Stromal cell of bone marrow (primary cell): ENCODE measurements at places on chromosomes 12 and 14.

DNA sequence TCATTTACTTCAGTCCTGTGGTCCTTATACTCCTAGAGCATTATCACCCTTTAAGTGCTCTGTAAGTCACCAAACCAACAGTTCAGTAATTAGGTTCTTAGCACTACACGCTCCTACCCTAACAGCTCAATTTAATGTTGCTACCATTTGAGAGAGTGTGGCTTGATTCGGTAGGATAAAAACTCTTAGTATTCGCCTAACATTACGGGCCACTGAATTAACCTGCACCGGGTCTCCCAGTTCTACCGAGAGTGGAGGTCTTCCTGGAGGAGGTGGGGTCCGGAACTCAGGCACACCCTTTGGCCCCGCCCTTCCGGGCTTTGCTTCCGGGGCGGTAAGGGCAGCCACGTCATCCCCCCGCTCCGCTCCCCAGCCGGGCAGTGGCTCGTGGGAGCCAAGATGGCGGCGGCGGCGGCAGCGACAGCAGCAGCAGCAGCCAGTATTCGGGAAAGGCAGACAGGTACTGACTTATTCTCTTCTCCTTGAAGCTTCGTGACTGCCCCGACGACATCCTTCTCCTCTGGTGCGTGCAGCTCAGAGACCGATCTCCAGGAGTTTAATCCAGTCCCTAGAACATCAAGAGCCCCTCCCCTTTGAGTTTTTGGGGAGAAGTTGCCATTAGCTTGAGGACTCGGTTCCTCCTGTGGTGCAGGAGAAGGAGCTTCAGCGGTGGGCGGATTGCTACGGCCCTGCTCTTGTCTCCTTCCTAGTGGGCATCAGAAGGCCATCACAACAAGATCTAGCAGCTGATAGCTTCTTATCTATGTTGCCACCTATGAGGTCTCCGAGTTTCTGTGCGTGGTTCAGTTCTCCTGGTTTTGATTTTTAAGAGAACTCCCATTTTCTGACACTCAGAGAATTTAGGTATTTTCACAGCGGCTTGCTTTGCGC, at the start of gene SCFD1:
SCFD1 (plus strand) TSS at position 380 of the 891 bp plus-strand sequence; CDS start at position 400, 20 bp downstream.
- peak; percentile 79 for DNase-seq

GRCh38 chr12:48986720-48987291, 8.7 kb downstream of the WNT1 start:
- no peak for DNase-seq

- DNase-seq: peak; percentile 19
Measured at GRCh38 chr12:97837401-97837800, 374.8 kb downstream of the RMST start.

GRCh38 chr12:59763835-59764234, 168.0 kb downstream of the SLC16A7 start:
- no peak for DNase-seq

DNA sequence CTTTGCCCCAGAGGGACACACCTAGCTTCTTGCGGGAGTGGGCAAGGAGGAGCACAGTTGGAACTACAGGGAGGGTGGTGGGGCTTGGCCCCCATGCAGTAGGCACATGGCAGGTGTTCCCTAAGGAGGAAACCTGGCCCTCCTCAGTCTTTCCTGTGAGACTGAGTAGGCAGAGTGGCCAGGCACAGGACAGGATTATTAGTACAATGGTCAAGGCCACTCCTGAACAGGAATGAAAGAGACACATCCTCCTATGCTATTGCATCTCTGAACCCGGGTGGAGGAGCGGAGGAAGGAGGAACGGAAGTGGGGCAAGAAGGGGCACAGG, 846 bp downstream of the MYO1A start:
- no peak for DNase-seq

- no peak for DNase-seq
Measured at GRCh38 chr12:81167694-81168093, 89.8 kb downstream of the ACSS3 start.

DNA sequence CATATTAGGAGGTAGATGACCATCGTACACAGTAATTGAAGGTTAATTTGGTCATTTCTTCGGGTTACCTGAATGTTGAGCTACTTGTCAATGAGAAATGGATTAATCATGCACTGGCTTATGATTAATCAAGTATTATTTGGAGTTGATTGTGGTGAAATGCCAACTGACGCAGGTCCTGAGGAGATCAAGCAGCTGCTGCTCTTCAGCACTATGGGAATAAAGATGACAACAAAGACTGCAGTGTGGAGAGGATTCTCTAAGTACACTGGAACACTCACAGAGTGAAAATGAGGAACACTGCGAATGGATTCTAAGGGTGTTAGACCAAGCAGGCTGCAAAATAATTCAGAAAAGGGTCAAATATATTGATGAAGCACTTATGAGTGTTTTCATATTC, 202.8 kb upstream of the DIO2 start:
- DNase-seq: no peak

DNA sequence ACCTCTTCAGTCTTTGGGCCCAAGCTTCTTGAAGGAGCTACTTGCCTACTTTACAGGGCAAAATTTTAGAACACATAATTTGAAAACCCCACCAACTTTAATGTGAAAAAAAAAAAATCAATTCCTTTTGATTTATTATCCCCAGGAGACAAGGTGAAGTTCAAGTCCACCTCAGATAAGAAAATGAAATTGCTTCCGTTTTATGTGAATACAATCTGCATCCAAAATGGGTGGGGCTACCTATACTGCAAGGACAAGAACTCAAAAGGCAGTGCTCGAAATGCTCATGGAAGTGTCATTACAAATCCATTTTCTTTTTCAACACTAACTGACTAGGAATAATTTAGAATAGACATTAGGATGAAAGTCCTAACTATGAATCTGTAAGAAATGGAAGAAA, 45.7 kb downstream of the SSPN start:
- DNase-seq: no peak

GRCh38 chr12:120470150-120470784, 719 bp upstream of the SRSF9 start:
- DNase-seq: no peak

GRCh38 chr12:29223426-29223825, 74.3 kb downstream of the FAR2 start:
- no peak for DNase-seq

GRCh38 chr12:42370013-42370412, 44.0 kb downstream of the PPHLN1 start:
- no peak for DNase-seq

GRCh38 chr12:64510667-64511066, 58.7 kb downstream of the TBK1 start:
- DNase-seq: no peak

- DNase-seq: no peak
Measured at GRCh38 chr12:99529966-99530365, 117.6 kb upstream of the GARIN6 start.

GRCh38 chr14:44966601-44967336, 4.8 kb downstream of the TOGARAM1 start:
- DNase-seq: no peak

DNA sequence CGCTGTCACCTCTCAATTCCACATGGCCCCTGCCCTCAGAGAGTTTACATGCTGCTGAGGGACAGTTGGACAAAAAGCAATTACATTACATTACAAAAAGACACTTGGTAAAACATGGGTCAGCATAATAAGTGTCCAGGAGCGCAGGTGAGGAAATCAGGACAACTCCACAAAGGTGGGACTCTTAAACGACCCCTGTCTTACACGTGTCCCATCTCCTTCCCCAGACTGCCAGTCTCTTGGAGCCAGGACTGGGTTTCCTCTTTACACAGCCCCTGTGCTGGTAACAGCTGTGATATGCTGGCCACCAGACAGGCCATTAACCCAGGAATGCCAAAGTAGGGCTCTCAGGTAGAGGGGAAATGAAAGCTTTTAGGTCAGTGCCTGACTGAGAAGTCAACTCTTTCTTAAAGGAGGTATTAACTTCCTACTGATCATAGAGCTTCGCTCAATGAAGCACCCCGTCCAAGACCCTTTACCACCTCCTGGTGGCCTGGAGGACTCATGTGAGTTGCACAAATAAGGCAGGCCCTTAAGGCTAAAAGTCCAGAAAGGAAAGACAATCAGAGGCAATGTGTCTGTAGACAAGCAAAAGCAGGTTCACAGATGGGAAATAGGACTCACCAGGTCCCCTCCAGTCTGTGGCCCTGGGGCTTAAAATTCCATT, 55.5 kb downstream of the ANO2 start:
- DNase-seq: no peak

- DNase-seq: no peak
Measured at GRCh38 chr12:107533218-107533617, 152.4 kb upstream of the PWP1 start.

- no peak for DNase-seq
Measured at GRCh38 chr14:76884853-76885276, 58.7 kb downstream of the LRRC74A start.

DNA sequence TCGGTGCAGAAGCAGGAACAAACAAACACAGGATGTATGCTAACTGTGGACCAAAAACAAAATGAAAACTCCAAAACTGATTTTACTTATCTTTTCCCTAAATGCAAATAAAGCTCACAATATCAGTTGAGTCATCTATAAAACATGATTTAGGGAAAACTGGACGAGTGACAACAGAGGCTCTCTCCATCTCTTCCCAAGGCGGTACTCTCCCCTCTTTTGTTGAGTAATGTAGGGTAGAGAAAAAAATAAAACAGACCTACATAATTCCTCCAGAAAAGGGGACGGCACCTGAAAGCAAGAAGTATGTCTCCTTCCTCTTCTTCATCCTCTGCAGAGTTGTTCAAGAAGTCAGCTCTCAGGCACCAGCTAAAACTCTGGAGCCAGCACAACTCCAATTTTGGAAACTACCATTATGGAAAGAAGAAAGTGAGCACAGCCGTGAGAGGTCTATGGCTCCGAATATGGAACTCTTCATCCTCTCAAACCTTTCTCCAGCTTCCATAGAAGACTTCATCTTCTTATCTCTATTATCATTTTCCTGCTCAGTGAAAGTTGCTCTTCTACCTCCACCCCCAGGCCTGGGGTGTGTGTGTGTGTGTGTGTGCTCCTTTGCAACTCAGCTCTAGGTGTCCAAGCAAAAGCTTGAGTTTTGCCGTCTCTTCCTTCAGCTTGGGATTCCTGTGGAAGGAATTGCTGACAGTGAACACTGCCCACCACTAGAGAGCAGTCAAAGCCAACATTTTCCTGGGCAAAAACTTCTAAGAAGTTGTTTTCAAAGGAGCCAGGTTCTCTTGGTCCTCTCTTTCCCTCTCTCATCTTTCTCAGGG, 155.4 kb downstream of the DIO2 start:
- peak; percentile 44 for DNase-seq

- DNase-seq: peak; percentile 59
Measured at GRCh38 chr14:76784881-76785280, 23.6 kb downstream of the VASH1 start.

DNA sequence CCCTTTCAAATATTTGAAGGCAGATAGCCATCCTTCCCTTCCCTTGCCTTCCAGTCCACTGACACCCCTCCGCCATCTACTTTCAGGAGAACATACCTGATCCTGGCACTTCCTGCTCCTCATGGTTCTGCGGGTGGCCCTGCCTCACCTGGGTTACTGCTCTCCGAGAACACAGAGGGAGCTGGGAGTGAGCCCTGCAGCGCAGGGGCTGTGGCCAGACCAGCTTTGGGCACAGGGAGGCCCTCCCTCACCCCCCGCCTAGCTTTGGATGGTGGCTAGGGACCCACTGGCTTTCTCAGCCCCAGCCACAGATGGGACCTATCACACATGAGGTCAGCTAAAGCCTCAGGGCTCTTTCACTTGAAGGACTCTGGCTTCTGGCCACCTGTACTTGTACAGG, 12.4 kb downstream of the IQSEC3 start:
- no peak for DNase-seq

- DNase-seq: no peak
Measured at GRCh38 chr14:94764573-94764972, 5.3 kb downstream of the GSC start.

DNA sequence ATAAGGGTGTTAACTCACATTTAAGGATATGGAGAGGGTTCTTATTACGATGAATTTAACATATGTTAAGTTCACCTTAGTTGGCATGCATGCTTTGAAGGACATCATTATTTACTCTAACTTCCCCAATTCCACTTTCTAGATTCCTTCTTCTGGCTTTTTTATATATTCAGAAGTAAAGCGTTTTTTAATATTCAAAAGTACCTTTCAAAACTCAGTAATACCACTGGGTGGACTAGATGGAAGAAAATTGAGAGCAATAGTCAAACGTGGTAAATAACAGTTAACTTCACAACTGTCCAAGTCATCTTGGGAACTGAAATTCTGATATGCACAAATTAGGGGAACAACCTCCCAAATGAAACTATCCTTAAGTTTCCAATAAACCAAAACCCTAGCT, 9.1 kb downstream of the SINHCAF start:
- no peak for DNase-seq

- DNase-seq: peak; percentile 79
Measured at GRCh38 chr14:85528080-85528896, 1.7 kb upstream of the FLRT2 start.

DNA sequence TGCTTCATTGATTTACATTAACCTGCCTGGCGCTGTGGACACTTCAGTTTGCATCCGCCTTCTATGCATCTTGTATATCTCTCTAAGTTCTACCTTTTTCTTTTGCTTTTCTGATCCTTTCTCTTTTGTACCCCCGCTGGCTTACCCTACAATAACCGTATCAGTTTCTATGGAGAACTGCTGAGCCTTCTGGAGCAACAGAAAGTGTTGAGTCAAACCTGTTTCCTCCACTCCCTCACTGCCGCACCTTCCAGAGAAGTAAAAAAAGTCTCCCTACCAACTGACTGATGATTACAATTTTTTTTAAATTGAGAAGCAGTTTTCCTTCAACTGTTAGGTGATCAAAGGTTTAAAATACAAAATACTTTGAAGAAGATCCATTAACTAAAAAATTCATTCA, 17.4 kb downstream of the EXD2 start:
- DNase-seq: no peak

DNA sequence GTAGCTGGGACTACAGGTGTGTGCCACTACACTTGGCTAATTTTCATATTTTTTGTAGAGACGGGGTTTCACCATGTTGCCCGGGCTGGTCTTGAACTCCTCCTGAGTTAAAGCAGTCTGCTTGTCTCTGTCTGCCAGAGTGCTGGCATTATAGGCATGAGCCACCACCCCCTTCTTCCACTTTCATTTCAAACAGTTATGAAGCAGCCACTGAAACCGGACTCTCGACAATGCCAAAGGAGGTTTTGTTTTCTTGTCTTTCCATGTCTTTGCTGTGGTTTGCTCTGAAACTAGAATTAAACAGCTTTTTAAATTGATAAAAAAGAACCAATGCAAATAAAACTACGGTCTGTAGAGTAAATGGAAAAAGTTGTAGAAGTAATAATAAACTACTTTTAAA, 30.4 kb downstream of the RAP1B start:
- no peak for DNase-seq

DNA sequence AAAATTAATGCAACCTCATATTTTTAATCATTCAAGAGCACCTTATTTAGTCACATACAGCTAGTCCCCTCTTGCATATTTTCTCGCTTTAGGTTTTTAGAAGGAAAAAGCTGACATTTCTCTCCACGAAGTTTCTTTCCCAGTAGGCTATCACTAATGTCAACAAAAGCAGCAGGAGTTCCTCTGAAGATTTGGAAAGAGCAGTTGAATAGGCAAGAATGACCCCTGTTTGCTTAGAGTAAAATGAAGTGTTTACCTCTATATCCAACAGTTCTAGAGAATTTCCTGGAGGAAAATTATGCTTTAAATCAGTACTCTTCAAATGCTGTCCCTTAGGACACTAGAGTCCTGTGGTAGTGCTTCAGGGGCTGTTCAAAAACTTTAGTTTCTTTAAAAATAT, 188.1 kb upstream of the PRKD1 start:
- no peak for DNase-seq

- no peak for DNase-seq
Measured at GRCh38 chr14:59067127-59067894, 121.2 kb upstream of the DAAM1 start.
